ENCODE measurements at places on chromosomes 1 and 21.

GRCh38 chr1:199460933-199461332 is 566.6 kb upstream of the NR5A2 start:
- no peak for DNase-seq

DNA sequence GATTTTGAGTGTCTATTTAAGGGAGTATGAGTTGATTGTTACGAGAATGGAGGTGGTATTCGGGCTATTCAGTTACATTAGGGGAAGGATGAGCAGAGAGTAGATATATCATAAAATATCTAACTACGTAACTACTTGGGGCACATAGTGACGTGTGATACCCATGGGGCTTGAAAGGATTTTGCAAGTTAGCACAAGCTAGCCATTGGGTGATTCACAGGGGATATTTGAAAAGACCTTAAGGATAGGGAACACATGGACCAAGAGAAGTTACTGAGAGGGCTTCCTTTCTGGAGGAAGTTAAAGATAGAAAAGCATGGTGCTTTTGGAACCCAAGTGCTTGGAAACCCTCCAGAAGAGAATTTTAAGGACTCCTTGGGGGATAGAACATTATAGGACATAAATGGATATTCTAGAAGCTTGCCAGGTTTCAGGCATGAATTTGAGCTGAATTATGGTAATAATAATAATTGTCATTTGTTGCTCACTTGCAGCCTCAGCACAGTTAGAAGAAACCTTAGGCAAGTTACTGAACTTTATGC is 5.4 kb downstream of the DISP1 start:
- DNase-seq = no peak

DNA sequence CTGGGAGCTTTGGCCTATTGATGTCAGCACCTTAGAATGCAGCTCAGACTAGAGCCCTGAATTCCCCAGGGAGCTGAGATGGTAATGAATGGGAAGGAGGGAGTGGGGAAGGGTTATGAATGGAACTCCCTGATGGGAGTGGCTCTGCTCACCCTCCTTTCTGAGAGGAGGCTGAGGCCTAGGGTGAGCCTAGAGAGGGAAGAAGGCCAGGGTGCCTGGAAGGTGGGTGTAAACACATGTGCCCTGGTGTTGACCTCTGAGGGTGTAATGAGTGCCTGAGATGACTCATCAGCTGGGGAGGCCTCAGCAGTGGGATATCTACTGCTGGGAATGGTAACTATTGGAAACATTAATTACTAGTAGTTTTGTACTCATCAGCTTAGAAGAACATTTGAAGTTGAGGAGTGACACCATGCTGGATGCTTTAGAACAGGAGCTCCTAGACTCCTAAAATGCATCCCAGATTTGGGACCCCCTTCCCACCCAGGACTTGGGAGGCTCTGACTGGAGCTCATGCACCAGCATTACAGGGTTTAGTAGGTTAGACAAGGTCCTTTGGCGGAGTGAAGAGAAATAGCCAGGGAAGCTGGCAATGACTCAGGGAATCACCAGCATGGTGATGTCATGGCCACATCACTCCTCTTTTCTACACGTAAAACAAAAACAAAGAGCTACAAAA is 16.0 kb upstream of the PIGV start:
- DNase-seq = no peak

DNA sequence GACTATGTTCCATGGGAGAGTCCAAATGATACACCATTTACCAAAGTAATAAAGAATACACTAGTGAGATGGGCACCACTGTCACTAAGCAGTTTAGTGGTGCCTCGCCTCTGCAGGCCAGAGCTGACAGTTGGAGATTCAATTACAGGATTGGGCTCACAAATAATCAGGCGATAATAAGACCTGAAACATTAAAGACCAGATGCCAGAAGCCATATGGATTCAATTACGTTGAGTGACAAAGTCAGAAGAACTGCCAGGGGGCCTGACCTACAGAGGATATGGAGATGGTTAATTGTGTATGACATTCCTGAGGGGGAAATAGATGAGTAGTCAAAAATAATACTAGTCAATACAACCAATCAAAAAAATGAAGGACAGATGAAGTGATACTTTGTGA is 65.2 kb upstream of the ST6GALNAC5 start:
- DNase-seq = no peak

- DNase-seq = no peak
These were observed 50.8 kb upstream of the ECE1 start for GRCh38 chr1:21341022-21341421.

- no peak for DNase-seq
These were observed 74.6 kb downstream of the GPR88 start for GRCh38 chr1:100612540-100612939.

DNA sequence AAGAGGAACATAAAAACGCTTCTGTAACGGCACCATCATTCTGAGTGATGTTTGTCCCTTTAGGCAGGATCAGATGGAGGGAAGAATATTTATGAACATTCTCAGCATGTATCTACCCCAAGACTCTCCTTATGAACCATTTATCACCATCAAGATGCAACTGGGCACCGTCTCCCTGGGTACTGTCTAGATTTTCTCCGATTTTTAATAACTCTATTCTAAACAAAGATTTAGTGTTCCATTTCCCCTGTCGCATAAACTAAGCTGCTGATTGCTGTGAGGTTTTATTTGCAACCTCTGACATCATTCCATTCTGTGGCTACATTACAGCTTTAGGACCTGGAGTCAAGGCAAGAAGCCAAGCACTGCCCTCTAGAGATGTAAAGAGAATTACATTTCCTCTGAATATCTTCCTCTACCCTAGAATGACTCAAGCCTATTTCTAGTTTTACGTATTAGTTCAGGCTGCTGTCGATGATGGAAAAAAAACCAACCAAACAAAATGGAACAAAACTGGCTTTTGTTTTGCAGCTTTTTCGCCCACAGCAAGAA is 130.1 kb upstream of the MAP1LC3C start:
- no peak for DNase-seq

DNA sequence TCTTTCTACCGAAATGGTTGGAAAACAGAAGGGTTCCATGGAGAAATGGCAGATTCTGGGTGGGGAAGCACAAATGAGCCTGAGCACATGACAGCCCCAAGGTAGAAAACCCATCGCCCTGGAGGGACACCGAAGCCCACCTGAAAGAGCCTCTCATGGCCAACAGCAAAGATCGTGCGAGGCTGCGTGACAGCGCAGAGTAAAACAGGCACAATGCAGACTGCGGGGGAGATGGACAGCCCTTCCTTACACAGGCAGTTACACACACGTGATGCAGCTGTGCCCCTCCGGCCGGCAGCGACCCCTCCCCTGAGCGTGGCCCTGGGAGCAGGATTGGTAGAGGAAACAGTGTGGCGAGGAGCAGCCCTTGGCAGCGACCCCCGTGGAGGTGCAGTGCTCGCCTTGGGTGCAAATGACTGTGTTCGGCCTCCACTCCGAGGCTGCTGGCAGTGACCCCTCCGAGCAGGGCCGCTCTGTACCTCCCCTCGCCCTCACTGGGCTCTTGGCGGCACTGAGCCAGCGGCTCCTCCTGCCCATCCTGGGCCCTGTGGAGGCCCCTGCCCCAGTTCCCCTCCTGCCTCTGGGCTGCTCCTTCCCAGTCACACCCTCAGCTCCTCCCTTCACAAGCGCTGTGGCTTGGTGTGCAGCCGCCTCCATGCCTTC is 120.9 kb upstream of the COL6A1 start:
- DNase-seq = no peak

GRCh38 chr1:109509176-109510134 is at the start of gene AMIGO1:
AMIGO1 (minus strand) TSS chr1:109509727; CDS start chr1:109508912, 815 bp downstream.
- peak; percentile 43 for DNase-seq

GRCh38 chr1:1167841-1168450 is 5.7 kb upstream of the TTLL10 start:
- no peak for DNase-seq

- peak; percentile 42 for DNase-seq
These were observed 33.9 kb downstream of the TMEM63A start for GRCh38 chr1:225848030-225848955.

DNA sequence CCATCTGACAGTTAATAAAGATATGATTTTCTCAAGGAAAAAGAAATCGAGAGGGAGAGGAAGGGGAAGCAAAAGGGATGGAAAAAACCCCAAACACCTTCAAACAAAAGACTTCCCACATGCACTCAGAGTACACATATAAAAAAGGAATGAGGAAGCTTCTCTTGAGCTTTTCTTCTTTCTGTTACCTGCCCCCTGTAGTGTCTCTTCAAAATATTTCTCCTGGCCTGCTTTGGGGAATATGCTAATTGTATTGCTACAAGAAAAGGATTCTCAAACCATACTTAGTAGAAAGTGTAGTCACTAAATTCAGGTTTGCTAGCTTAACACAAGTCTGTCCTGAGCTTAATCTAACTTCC is 58.7 kb downstream of the KIF14 start:
- DNase-seq = no peak

- no peak for DNase-seq
These were observed 353.8 kb upstream of the PTBP2 start for GRCh38 chr1:96367791-96368190.

GRCh38 chr1:81654147-81654546 is 146.6 kb upstream of the ADGRL2 start:
- no peak for DNase-seq
